H4 (cell line): ENCODE measurements at places on chromosomes 5 and 9. TPM values are rescaled to one million over a fixed set of nuclear protein-coding genes. Genes with fewer than 3 reads are reported as not detected.

Gene C9orf43
- 1.1 TPM in 1 of 2 replicates, not detected in the other for total RNA-seq

Gene CAMK4
- 8.8 and 22.5 TPM in 2 replicates for total RNA-seq

Gene SPINK4
- 4.5 TPM in 1 of 2 replicates, not detected in the other for total RNA-seq

Gene LHX3
- not detected in 2 replicates for total RNA-seq

Gene FBXO10
- 7.2 and 9.8 TPM in 2 replicates for total RNA-seq

Gene CNTFR
- 0.15 and 0.55 TPM in 2 replicates for total RNA-seq

Gene DAB2IP
- total RNA-seq, result 5.3 and 8.4 TPM in 2 replicates

Gene TAF11L5
- not detected in 2 replicates for total RNA-seq
